ENCODE measurements at places on chromosomes 7 and 10. TPM values are rescaled to one million over a fixed set of nuclear protein-coding genes. Genes with fewer than 3 reads are reported as not detected.
A peak's percentile ranks its signal among the peaks of the same experiment; 100 is the strongest.

UNCX gene
- not detected for polyA plus RNA-seq

TFPI2 gene
- polyA plus RNA-seq = 0.22 TPM

GPR15LG gene
- not detected for polyA plus RNA-seq

PDE6C gene
- polyA plus RNA-seq = not detected

COL26A1 gene
- polyA plus RNA-seq = 3.7 TPM

TRPV5 gene
- 0.31 TPM for polyA plus RNA-seq

ABCB1 gene
- 8.5 TPM for polyA plus RNA-seq

ZCCHC24 gene
- polyA plus RNA-seq = 38.1 TPM

GIMAP2 gene
- 0.68 TPM for polyA plus RNA-seq

PRF1 gene
- polyA plus RNA-seq = 4.3 TPM

DNA sequence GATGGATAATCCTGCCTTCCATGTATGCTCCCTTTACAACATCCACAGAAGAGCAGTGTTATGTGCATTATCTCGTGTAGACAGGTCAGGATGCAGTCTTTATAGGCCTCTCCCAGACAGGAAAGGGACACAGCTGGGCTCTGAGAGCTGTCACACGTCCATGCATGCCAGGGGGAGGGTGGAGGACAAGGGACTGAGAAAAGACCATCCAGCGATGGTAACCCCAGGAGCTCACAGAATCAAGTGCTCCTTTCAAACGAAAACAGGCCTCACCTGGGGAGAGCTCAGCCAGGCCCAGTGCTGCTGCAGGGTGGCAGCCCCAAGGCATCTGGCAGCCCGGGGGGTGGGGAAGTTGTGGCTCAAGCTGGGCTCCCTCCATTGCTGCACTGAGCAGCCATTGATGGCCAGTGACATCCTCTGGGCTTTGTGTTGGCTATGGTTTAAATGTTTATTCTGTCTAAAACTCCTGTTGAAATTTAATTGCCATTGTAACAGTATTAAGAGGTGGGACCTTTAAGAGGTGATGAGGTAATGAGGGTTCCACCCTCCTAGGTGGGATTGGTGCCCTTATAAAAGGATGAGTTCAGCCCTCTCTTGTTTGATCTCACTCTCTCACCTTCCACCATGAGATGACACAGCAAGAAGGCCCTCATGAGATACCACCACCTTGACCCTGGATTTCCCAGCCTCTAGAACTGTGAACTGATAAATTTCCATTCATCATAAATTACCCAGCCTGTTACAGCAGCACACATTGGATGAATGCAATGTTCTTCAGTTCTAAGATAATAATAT, 15.7 kb downstream of the JCAD start:
- no peak for DNase-seq

DNA sequence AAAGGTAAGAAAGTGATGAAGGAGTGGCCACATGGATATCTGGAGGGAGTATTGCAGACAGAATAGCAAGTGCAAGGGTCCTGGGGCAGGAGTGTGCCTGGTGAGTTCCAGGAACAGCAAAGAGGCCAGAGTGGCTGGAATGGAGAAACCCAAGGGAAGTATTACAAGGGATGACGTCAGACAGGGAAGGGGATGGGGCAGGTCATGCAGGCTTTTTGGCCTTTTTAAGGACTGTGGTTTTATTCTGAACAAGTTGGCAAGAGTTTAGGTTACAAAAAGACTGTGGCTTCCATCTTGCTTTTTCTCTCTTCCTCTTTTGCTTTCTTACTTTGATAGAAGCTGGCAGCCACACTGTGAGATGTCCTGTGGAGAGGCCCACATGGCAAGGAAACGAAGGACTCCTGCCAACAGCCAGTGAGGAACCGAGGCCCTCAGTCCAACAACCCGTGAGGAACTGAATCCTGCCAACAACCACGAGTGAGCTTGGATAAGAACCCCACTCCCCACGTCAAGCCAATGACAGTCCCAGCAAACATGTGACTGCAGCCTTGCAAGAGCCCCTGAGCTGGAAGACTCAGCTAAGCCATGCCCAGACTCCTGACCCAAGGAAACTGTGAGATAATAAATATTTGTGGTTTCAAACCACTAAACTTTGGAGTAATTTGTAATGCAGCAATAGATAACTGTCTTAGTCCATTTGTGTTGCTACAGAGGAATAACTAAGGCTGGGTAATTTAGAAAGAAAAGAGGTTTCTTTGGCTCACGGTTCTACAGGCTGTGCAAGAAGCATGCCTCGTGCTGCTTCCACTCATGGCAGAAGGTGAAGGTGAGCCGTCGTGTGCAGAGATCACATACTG, 19.8 kb upstream of the KDM7A start:
- peak; percentile 66 for DNase-seq

- peak; percentile 8 for DNase-seq
Observed at GRCh38 chr10:69061305-69062161, 26.4 kb upstream of the SRGN start.

DNA sequence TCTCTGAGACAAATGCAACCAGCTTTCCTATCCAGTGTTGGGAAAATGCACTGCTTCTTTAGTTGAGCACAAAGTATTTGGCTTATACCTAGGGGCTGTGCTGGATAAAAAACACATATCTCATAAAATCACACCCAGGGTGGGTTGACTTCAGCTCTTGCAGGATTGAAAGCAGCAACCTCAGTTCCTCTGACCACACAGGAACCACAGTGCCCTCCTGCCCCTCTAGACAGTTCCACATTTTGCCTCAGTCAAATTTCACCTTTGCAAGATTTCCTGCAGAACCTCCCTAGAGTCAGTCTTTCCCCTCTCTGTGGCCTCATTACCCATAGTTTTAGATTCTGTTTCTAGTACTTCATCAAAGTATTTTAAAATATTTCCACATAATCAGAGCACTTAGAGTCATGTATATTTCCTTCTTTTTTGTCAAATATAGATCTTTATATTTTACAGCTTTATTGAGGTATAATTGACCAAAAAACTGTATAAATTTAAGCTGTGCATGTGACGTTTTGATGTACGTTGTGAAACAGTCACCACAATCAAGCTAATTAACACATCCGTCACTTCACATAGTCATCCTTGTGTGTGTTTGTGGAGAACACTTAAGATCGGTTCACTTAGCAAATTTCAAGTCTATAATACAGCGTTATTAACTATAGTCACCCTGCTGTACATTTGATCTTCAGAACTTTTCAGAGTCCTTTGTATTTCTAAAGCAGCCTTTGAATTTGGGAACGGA, 37.0 kb upstream of the EGR2 start:
- DNase-seq = no peak

GRCh38 chr7:22082886-22083703, 137.4 kb upstream of the CDCA7L start:
- DNase-seq = peak; percentile 94

GRCh38 chr10:49144058-49144720, 10.4 kb upstream of the FAM170B start:
- no peak for DNase-seq

DNA sequence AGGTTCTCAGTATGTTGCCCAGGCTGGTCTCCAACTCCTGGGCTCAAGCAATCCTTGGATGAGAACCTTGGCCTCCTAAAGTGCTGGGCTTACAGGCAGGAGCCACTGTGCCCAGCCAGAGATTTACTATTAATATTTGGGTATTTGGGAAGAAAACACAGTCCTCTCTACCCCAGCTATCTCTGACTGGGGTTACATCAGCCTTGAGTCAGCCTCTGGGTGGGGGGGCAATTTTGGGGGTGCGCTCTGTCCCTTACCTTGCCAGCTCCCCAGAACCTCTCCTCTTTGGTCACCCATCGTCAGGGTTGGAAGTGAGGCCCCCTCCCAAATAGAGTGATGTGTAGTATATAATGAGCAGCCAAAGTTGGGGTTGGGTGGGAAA, 1.8 kb downstream of the MLXIPL start:
- no peak for DNase-seq

DNA sequence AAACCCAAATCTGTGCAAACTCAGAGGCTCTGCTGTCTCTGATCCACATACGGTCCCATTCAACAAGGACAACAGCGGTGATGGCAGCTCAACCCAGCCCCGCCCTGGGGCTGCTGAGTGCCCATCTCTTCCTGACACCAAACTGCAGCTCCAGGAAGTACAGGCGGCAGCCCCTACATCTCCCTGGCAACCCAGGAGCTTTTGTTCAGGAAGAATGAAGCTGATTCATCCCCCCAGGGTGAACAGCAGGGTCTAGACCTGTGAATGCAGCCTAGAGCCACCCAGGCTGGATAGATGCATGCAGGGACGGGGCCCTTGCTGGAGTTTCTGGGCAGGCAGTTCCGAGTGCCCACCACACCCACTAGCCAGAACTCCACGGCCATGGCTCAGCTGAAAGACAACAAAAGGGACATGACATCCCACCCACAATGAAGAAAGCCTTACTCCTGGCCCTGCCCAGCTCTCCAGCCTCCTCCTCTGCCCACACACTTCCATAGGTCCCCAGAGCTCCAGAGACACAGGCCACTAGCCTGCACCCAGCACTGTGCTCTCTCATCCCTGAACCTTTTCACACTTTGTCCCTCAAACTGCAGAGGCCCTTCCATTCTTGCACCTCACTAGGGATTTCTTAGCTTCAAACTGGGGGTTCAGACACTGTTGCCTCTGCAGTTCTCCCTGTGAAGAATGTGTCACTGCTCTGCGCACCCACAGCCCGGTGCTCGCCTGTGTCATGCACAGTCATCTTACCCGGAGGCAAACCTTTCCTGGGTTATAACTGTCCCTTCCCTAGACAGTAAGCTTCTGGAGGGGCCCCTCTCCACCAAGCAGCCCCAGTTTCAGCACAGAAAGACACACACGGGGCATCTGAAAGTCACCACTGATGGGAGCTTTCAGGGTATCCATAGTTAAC, 99.1 kb downstream of the GRID1 start:
- peak; percentile 36 for DNase-seq

DNA sequence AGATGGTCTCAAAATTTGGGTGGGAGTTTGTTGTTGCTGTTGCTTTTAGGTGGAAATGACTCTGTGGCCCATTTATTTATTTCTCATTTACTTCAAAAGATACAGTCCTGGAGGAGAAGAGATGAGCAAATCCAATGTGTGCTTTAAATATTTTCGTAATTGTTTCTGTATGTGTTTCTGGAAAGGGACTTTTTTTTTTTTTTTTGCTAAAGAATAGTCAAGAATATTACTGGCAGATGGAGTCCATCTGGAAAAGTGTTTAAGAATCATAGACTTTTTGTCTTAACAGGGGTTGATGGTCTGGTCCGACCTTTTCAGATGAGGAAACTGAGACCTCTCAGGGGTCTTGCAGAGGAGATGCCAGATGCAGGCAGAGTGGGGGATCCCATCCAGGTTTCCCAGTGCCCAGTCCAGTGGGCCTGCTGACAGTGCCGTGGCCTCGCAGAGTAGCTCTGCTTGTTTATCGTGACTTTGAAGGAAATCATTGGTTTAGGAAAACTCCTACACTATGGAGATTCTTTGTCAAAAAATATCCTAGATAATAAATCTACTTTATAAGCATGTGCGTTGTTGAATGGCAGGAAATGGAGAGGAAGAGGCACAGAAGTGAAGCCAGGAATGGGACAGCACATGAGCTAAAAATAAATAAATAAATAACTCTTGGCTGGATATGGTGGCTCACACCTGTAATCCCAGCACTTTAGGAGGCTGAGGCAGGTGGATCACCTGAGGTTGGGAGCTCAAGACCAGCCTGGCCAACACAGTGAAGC, 164.3 kb upstream of the SVIL start:
- DNase-seq = no peak

GRCh38 chr10:16776896-16777295, 40.3 kb downstream of the RSU1 start:
- no peak for DNase-seq

DNA sequence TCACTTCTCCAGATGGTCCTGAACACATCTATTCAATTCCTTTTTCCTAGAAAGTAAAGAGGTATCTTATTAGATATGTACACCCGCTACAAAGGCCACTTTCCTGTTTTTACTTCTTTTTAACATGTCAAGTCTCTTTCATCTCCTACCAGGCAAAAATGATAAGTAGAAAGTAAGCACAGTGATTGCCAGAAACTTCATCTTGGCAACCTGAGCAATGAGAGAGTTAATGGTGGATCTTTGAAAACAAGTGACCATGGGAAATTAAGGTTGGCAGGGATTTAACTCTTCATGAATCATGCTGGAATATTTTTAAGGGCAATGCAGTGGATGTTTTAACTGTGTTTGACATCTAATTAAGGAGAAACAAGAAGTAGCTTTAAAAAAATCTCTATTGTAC, 2.7 kb downstream of the SEMA3A start:
- DNase-seq = peak; percentile 35

- peak; percentile 82 for DNase-seq
Observed at GRCh38 chr10:125158601-125159485, 1.5 kb downstream of the CTBP2 start.

DNA sequence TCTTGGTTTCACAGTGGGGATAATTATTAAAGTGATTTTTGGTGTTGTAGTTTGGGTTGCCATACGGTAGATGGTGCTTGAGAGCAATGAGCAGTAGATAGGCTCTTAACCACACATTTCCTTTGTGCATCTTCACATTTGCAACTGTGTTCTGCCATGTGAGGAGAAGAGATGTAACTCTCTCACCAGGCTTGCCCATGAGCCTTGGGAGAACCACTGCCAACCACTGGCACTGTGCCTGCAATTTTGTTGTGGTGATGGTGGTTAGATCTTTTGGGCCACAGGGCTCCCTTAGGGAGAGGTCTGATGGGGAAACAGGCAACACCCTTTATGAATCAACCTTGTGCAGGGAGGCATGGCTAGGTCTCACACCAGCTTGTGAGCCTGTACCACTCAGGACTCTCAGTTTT, 204.3 kb downstream of the CCDC7 start:
- no peak for DNase-seq

GRCh38 chr7:139060695-139061237, 24.9 kb upstream of the ZC3HAV1L start:
- DNase-seq = no peak

GRCh38 chr7:43143918-43144589, 31.6 kb downstream of the HECW1 start:
- DNase-seq = no peak

- DNase-seq = no peak
Observed at GRCh38 chr7:99824091-99824490, 3.7 kb upstream of the CYP3A43 start.

GRCh38 chr7:8818406-8818805, 385.0 kb downstream of the NXPH1 start:
- DNase-seq = no peak

DNA sequence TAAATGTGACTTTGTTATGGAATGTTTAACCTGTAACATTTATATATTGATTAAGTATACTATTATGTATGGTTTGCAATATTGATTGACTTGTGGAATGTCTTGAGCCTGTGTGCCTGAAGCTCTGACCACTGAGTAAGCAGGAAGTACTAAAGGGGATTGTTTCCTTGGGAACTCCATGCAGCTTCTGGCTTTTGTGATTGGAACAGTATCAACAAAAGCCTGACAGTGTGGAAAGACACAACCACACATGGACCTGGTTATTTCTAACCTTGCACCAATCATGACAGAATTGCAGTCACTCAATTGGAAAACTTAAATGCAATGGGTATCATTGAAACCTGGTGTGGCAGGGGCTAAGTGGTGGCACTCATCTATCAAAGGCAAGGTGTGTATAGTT, 45.5 kb upstream of the PIK3CG start:
- DNase-seq = no peak

GRCh38 chr10:26269754-26270153, 53.2 kb downstream of the GAD2 start:
- peak; percentile 63 for DNase-seq

DNA sequence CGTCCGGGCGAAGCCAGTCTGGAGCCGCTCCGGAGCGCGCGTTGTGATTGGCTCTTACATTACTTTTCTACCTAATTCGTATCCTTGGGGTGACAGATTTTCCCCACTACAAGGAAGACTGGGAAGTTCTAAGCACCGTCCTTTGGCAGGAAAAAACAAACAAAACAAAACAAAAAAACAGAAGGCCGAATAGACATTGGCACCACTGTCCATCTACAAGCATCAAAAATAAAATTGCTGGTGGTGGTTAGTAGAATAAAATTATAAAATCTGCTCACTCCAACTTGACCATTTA, 651 bp upstream of the SKAP2 start:
- no peak for DNase-seq

All from brain (organoid and tissue), 16 donors.